ENCODE measurements at places on chromosomes 4 and X. TPM values are rescaled to one million over a fixed set of nuclear protein-coding genes. Genes with fewer than 3 reads are reported as not detected.

DNA sequence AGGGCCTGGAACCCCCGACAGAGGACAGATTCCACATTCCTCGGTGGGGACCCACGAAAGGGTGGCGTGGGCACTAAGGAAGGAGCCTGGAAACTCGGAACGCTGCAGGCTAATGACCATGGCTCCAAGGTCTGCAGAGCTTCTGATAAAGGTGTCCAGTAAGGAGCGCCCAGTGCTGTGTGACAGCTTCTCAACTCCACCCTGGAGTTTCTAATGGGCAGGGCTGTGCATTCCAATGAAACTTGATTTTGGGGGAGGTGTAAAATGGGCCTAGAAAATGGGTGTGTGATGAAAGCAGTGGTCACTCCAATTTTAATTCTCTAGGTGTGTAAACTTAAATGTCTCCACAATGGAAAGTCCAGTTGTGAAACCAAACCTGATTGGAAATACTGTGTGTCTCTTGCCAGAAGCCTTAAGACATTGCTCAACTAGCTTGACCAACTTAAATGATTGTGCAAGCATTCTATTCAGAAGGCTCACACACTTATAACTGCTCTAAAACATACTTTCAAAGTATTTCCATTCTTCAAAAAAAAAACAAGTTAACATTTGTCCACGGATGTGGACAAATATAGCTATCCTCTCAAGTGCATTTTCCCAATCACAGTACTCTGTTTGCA, 52.1 kb downstream of the XAGE2 start:
- DNase-seq: no peak

DNA sequence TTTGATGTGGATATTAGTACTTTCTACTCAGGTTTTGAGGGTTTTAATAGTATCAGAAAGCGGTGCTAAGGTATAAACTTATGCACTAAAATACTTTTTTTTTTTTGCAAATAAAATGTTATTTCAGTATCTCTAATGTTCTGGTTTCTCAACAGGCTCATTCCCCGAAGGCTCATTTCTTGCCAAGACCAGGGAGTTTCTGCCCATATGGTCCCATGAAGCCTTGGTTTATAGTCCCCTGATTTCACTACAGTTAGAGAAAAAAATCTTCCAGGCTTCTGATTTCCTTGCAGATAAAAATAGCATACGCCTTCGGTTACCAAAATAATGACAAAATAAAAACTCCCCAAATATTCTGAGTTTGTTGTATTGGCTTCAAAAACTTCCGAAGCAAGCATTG, 814.2 kb upstream of the PABPC4L start:
- DNase-seq: no peak

DNA sequence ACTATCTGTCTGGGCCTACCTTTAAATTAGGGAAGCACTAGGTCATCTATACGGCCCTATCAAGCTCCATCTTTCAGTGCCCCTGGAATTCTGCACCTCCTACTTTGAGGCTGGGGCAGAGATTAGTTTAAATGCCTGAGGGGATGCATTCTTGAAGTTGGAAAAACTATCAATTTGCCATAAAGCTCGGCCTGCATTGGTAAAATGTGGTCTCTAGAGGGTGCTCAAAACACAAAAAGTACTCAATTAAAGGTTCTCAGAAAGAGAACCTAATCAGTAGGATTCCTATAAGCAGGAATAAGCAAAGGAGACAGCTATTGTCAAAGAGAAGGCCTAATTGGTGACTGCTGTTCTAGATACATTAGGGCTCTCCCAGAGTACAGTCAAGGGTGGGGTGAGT, 111.7 kb downstream of the AMER1 start:
- no peak for DNase-seq

The CENPVL1 gene
- total RNA-seq: not detected

All from colonic mucosa (tissue), 4 donors.